Psoas muscle (tissue), 8 donors: ENCODE measurements at places on chromosomes 4 and X.

DNA sequence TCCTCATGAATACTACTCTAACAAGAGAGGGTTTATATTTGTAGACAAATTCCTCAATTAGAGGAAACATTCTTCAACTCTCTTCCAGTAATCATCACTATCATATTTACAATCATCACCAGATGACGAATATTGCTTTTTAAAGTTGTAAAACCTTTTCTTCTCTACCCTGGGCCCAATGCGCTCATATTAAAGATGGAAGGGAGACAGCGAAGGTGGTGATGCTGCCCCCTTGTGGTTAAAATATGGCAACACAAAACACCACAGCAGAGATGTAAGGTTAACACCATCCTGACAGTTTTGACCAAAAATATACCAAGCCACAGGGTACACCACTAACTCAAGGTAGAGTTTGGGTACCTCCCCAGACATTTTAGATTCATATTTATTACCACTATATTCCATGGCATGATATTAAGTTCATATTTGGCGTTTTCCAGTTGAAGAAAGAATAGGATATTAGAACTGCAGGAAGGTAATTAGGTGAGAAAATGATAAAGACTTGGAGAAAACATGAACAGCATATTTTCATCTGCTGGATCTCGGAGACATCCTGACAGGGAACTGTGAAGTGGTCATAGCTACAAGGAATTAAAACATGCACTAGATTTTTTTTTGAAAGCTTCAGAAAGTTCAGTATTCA, 72.8 kb downstream of the SLC9A7 start:
- DNase-seq: no peak

DNA sequence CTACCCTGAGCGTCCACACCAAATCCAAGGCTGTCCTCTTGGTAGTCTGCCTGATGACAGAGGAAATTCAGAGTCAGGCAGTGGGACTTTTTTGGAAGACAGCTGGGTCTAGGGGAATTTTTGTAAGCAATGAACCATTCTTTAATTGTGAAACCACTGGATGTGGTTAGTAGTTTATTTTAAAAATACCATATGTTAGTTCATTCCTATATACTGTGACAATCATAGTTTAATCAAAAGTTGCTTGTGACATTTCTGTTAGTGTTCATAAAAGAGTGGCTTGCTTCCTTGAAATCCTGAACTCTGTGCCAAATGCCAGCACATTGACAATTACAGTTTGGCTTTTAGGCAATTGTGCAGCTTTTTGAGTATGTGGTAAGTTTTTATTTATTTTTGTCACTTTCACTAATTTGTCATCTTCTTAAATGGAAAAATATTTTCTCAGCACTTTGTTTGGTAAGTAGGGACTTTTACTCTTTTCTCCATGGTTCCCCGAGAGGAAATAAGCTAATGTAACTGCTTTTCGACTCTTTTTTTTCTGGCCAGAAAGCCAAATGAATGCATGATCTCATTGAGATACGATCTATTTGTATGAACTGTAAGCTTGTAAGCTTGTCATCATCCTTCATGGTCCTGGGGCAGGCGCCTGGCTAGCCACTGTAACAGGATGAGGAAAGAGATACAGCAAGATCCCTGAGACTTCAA, 72.6 kb upstream of the SLC4A4 start:
- DNase-seq: no peak

- no peak for DNase-seq
These were observed 394.3 kb upstream of the TRAM1L1 start for GRCh38 chr4:117479673-117480072.

- DNase-seq: peak; percentile 95
These were observed 1.6 kb downstream of the LONRF3 start for GRCh38 chrX:118975831-118976598.

- no peak for DNase-seq
These were observed 46.2 kb downstream of the SMARCA5 start for GRCh38 chr4:143559757-143560147.

DNA sequence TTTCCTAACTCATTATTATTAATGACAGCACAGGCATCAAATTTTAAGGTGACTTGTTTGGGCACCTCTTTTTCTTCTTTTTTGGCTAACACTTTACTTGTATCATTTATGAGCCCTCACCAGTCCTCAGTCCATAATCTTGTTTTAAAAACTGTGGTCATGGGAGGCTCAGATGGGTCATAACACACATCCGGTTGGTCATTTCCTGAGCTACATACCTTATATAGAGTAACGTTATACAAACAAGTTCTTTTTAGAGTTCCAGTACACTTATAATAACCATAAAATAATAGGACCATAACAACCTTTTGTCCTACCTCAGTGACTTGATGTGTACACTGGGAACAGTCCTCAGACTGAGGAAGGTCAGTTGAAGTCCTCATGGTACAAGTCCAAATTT, 21.1 kb upstream of the PLS3 start:
- no peak for DNase-seq

GRCh38 chr4:60313611-60314178, 886.4 kb upstream of the ADGRL3 start:
- DNase-seq: no peak

GRCh38 chr4:105714932-105715331, 6.3 kb downstream of the GSTCD start:
- DNase-seq: no peak

DNA sequence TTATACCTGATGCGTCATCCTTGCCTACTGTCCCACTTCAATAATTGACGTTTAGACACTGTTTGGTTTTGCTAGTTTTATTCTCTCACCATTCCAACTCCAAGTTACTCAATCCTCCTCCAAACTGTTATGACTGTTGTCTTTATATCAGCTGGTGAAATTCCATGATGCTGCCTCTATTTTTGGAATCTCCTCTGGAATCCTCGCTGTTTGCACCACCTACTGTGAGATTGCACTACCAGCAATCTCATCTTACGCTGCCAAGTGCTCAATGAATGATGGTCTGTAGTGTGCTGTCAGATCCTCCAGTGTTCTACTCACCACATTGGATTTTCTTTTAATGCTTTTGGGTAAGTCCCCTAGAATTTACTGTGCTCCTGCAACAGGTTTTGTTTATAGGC, 13.2 kb upstream of the PCDH18 start:
- DNase-seq: no peak

DNA sequence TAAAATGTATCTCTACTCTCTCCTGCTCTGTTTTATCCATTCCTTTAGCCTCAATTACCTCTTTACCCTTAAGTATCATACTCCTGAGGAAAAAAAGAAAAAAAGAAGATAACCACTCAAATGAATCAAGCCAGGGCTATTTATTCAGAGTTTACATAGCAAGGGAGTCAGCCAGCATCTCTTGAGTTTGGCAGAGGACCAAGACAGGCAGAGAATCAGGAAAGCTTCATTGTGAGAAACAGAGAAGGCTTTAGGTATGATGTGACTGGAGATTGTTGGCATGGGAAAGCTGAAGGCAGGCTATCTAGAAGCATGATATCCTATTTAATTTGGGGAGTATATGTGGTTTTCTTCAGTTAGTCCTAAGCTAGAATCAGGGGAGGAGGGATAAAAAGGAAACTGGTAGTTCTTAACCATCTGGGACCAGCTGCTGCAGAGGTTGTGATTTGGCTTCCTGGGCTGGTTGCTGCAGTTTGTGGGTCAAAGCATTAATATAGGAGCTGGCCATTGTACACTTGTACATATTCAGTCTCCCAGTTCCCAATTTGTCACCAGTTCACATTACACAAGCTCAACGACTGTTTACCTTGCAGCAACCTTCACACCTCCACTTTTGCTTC, 11.2 kb downstream of the APELA start:
- DNase-seq: no peak

GRCh38 chr4:65302145-65302544, 368.1 kb downstream of the EPHA5 start:
- DNase-seq: no peak

DNA sequence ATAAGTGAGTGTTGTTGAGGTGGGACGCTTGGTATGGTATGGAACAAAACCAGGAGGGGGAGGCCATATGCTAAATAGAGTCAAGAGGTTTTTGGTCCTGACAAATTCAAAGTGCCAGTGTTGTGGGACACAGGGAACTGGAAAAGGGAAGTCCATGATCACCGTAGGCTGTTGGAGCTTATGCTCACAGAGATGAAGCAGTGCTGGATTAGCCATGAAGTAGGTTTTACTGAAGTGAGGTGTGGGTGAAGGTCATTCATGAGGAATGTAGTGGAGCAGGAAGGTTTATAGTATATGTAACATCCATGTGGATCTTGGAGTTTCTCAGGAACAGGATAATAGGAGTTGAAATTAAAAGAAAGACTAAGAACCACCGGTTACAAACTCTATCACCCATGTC, 256.1 kb upstream of the PITX2 start:
- no peak for DNase-seq

- DNase-seq: no peak
These were observed 652 bp downstream of the COL25A1 start for GRCh38 chr4:109301651-109302360.

DNA sequence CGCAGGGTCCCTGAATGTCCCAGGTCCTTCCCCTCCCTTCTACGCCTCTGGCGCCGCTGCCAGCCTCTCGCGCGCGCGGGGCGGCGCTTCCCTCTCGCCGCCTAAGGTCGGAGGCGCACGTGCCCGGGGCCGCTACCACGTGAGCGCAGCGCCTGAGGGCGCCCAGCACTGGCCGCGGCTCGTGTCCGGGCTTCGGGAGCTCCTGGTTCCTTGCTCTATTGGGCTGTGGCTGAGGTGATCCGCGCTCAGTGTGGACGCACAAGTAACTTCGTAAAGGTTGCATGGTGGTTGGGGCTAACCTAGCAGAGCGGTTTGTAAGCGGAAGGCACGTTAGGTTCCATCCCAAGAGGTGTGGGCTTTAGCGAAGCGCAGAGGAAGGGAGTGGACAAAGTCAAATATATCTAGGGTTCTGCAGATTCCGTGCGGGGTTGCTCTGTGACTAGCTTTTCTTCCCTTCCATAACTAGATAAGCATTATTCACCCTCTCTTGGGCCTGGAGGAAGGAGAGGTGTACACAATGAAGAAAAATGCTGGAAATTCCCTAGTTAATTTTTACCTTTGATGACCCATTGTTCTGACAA, 1.8 kb downstream of the TLL1 start:
- DNase-seq: peak; percentile 17

DNA sequence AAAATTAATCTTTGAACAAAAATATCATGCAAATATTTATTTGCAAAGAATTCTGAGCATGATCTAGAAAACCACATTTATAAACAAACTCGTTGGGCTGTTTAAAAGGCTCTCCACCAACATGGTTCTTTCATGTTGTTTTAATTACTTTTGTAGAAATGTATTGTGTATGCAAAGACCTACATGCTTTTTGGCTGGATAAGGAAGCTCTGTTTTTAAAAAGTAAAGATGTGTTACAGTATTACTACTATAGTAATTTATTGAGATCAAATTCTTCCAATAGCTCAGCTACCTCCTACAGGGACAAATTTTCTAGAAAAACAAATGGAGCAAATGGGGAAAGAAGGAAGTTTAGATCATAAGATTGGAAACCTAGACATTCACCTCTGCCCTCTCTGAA, 177.5 kb upstream of the TTC29 start:
- DNase-seq: no peak

DNA sequence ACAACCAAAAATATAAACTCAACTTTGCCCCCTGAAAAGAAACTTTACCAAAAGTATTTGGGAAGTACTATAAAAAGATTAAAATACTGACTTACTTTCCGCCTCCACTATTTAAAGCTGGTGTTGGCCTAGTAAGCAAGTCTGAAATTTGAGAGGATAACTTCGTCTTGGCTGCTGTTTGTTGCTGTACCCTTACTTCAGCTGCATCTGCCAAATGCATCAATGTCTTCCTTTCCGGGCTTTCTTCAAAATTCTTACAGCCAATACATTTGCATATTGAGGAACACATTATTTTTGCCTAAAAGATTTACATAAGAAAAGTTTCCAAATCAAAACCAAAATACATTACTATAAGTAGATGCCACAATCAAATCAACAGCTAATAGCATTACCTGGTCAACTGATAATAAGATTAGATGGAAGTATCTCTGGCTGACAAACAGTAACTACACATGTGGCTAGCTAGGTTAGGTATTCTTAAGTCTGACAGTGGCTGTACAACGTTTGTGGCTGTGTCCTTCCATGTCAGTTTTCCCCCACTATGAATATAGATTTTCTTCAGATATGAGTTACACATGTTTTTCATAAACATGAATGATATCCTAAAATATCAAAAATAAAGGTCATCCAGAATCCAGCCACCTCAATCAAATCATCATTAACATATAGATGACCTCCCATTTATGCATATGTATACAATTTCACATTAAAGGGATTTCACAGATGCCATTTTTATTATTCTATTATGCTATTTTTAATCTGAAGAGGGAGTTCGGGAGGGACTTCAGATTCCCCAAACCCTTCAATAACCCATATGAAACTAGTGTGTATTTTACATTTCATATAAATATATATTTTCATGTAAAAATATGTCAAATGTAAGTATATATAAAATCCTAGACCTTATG, 30.6 kb downstream of the THAP9 start:
- DNase-seq: no peak

DNA sequence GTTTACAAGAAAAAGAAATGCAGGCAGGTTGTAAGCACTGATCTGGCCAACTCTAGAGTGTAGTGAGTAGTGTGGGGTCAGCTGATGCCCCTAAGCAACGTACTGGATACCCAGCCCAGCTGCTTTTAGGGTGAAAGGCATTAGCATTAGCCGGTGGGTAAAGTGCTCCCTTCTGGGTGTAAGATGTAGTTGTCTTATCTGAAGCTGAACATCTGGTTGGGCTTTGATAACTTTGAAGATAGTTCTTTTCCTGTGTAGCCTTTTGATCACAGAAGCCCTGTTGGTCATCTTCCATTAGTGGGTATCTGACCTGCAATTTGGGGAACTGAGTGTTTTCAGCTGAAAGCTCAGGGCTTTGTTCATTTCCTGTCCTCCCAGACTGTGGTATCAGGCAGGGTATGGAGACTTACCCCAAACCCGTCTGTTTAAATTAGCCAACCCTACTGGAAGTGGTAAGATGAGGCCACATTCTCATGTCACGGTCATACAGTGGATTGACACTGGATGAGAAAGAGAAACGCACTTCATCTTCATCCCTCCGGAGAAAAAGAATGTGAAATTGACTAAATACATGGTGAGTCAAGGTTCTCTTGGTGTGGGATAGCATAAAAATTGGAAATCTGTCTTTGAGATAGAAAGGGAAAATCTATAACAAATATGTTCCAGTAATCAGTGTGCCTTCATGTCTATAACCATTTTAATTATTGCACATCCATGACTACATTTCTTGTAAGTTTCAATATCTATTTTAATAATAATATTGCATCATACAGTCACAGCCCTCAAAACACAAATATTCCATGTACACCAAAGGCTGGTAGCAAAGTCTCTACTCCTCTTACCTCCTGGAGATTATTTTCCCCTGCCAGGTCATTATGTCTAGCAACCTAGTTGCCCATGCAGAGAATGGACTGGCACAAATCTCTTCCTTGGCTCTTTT, 8.7 kb downstream of the RHOH start:
- DNase-seq: no peak

DNA sequence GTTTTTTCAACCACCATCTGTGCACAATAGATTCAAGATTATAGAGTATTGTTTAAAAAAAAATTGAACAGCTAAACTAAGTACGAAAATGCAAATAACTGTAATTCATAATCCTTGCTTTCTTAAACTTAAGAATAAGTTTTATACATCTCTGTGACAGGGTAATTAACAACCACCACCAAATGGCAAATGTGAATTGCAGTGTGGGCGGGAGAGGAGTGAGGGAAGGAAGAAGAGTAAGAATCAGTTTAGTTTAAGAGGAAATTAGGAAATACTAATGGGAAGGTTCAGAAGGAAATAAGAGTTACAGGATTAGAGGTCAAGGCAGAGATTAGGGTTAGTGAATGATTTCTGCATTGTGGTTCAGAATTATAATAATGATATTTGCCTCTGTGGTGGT, 430.9 kb downstream of the SPRY1 start:
- no peak for DNase-seq

GRCh38 chrX:103954259-103954658, 8.2 kb upstream of the TMSB15B start:
- DNase-seq: no peak
